CD4-positive, alpha-beta T cell (primary cell): ENCODE measurements at places on chromosomes 13 and 19.

GRCh38 chr13:56886398-56886797 lies 254.3 kb upstream of the PRR20A start:
- no peak for DNase-seq

DNA sequence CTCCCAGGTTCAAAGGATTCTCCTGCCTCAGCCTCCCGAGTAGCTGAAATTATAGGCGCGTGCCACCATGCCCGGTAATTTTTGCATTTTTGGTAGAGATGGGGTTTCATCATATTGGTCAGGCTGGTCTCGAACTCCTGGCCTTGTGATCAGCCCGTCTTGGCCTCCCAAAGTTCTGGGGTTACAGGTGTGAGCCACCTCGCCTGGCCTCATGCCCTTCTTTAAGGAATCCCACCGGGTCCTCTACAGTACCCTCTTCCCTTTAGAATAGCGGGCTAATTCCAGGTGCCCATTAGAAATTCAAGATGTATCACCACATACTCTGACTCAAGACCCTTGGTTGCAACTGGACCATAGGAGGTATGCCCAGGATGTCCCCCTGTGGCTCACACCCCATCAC lies 74.2 kb upstream of the ZNF536 start:
- no peak for DNase-seq

- DNase-seq: no peak
Measured at GRCh38 chr13:38606699-38607535, 80.0 kb upstream of the FREM2 start.

DNA sequence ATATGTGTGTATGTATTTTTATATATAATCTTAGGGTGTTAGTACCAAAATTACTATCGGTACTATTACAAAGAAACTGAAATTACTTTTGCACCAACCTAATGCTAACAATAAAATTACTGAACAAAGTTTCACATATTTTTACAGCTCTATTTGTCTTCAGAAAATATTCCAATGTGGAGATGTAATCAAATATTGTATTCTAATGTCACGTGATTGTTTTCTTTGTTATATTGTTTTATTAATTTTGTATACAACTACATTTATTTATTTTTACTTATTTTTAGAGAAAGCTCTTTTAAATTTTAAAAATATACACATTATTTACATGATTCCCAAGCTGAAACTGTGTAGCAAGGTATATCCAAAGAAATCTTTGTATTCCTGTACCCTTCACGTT lies 227.1 kb upstream of the KLF12 start:
- no peak for DNase-seq

GRCh38 chr19:10190026-10190425 lies 4.7 kb downstream of the DNMT1 start:
- DNase-seq: no peak

GRCh38 chr19:12825254-12826131 lies 8.9 kb downstream of the RTBDN start:
- DNase-seq: peak; percentile 22

DNA sequence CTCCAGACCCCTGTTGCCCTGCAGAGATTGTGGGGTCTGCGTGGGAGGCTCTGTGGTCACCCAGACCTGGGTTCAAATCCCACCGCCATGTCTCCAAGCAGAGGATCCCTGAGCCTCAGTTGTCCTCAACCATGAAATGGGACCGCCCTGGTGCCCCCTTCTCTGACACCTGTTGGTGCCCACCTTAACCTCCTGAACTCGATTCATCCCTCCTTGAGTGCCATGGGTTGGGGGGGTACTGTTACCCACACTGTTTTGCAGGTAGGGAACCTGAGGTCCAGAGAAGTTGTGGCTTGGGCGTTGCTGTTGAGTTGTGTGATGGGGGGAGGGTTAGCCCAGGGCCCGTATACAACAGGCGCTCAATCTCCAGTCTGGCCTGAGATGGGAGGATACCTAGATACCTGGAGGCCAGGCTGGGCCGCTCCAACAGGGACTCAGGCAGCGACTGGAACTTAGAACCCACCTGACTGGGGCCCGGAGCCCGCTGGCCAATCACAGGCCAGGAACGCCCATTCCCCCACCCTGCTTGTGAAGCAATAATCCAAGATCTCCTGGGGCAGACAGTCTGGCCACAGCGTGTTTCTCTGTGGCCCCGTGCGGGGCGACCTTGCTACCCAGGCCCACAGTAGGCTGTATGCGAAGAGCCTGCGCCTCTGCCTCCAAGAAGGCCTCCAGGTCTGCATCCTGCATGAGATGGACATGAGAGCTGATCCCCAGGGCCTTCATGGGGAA lies 2.8 kb downstream of the ARID3A start:
- DNase-seq: no peak

- DNase-seq: peak; percentile 30
Measured at GRCh38 chr13:42275098-42275471, 3.1 kb downstream of the AKAP11 start.

- no peak for DNase-seq
Measured at GRCh38 chr19:35793381-35794165, 18.2 kb downstream of the ARHGAP33 start.

- DNase-seq: no peak
Measured at GRCh38 chr13:74550039-74550438, 415.8 kb upstream of the KLF12 start.

DNA sequence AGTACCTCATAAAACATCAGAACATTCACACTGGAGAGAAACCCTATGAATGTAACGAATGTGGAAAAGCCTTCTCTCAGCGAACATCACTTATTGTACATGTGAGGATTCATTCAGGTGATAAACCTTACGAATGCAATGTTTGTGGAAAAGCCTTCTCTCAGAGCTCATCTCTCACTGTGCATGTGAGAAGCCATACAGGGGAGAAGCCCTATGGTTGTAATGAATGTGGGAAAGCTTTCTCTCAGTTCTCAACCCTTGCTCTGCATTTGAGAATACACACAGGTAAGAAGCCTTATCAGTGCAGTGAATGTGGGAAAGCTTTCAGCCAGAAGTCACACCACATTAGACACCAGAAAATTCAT lies 22.0 kb downstream of the ZNF146 start:
- no peak for DNase-seq

- no peak for DNase-seq
Measured at GRCh38 chr19:50465986-50466705, 10.2 kb upstream of the EMC10 start.

DNA sequence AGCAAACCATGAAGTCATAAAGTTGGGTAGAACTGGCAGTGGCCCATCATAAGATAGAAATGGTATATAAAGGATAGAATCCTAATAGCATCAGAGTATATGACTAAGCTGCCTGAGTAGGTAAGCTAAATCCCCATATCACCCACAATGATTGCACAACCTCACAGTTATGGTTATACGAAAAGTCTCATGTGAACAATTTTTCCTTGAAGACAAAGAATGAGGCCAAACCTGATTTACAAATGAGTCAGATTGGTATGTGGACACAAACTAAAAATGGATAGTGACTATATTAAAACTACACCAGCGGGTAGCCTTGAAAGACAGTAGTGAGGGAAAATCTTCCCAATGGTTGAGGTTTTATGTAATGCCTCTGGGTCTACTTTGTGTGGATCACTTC lies 40.9 kb upstream of the UFM1 start:
- DNase-seq: no peak

DNA sequence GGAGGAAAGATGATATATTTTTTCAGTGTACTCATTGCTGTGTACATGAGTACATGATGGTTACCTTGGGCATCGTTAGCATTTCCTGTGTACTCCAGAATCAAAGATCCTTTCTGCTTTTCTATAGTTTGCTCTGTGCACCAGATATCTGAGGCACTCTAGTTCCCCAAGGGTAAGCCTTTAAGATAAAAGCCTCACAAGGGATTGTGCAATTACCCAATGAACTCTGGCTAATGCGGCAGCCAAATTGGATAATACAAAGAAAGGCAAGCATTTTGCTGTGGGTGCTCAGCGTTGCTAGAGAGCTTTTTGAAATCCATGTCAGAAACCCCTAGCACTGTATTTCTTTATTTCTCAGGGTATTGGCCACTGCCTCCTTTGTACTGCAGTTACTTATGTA lies 2.9 kb downstream of the CYSLTR2 start:
- no peak for DNase-seq

GRCh38 chr13:64753233-64754000 lies 2476.7 kb downstream of the PCDH9 start:
- no peak for DNase-seq
